ENCODE measurements at places on chromosomes 7 and 10.

GRCh38 chr7:92133133-92133736, 1.0 kb downstream of the CYP51A1 start:
- DNase-seq, result no peak

DNA sequence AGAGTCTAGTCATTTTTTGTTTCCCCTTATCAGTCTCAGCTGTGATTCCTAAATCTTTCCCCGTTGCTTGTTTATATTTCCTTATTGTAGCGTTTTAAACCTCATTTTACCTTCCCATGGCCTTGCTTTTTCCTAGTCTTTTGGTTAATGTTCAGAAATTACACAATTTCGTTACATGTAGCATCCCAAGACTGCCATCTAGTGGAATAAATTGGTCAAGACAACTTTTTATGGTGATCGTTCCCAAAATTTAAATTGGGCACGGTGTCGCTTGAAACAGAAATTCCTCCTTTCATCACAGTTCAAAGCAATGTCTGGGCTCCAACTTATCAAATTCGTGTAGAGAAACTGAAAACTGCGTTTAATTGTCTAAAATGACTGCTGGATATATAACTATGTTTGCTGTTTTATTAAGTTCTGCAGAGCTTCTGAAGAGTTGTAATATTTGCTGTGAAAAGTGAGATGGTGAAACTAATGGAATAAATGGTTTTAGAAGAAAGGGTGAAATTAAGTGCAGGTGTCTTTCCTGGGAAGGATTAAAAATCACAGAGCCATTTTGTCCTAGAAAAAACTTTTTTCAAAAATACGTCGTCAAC, 370.2 kb downstream of the PHF14 start:
- DNase-seq, result peak; percentile 37

DNA sequence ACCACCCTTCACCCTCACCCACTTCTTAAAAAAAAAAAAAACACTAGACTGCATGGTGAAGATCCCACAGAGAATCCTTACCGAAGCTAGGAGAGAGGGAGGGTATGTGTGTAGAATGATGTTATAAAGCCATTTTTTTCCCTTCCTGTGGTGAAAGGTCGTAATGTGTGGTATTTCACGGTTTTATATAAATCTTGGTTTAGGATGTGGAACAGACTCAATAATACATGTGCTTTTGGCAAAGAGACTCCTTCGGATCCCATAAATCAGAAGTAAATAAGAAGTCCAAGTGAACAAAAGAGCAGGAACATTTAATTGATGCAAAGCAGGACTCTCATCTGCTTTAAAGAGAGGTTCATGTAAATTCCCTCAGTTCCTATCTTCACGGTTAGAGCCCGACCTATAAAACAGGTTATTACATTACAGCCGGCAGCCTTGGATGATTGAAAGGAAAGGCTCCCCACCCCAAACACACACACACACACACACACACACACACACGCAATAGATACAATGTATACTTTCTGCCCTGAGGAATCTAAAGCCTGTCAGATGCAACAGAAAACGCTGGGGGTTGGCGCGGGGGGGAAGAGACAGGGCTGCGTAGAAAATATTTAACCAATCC, 8.8 kb downstream of the DLX5 start:
- DNase-seq, result no peak

DNA sequence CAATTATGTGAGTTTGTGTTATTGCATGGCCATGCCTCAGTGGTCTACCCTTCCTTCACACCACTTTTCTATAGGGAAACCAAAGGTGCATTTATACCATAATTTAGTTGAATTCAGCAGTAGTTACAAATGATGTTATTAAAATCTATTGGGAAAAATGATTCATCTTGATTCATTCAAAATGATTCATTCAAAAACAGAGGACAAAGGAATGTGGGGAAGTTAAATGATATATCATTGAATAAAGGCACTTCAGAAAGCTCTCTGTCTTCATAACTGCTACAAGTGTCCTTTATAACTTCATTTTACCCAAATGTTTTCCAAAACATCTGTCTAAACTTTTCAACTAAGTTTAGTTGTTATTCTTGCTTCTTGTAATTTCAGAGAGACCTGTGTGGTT, 722.9 kb downstream of the GRM8 start:
- peak; percentile 3 for DNase-seq

DNA sequence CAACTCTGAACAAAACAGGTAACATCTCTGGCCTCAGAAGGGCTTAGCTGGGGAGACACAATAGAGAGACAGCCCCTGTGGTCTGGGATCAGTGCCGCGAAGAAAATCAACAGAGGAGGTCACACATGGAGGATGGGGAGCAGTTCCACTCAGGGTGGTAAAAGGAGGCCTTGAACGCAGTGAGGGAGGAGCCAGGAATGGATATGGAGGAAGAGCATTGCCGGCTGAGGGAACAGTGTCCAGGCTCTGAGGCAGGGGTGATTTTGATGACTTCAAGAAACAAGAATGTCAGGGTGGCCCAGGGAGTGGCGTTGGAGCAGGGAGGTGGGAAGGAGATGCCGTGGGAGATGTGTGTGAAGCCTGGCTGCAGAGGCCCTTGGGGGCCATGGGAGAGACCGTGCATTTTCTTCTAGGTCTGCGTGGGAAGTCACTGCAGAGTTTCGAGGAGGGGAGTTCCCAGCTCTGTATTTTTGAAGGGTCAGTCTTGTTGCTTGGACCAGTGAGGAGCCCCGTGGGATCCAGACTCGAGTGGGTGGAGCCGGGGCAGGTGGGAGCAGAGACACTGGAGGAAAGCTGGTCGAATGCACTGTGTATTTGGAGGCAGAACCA, 35.7 kb upstream of the SH2D4B start:
- DNase-seq, result peak; percentile 73

- no peak for DNase-seq
Observed at GRCh38 chr7:47720141-47720906, 138.4 kb upstream of the TNS3 start.

GRCh38 chr7:65960351-65961074, 21.5 kb downstream of the GUSB start:
- DNase-seq, result no peak

DNA sequence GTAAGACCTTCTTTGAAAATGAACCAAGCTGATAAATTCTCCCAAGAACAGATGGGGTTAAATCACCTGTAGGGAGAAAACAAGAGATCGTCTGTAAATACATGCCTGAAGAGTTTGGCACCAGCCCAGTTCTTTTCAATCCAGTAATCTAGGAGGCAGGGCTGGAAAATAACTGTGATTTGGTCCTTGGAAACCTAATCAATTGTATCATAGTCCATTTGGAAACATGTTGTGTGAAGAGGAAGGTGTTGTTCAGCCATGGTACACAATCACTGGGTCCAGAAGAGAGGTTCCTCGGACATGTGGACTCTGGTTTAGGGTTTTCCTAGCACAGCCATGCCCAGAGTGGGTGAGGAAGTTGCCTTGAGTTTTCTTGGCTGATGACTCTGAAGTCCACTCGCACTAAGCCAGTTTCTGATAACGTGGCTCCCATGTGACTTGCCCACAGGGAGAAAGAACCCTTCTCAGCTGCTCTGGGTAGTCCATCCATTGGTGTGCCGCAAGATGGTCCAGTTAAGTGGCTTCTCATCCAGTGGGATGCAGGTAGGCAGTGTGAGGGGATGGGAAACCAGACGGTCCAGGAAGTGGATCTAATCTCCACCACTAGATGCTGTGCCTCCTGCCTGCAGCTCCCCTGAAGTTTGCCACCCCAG, 5.1 kb downstream of the BLNK start:
- DNase-seq, result no peak

- DNase-seq, result no peak
Observed at GRCh38 chr7:44402401-44403060, 77.1 kb upstream of the CAMK2B start.

- DNase-seq, result no peak
Observed at GRCh38 chr10:16905320-16905719, 88.1 kb upstream of the RSU1 start.

GRCh38 chr10:78976825-78977755, 91.7 kb upstream of the ZMIZ1 start:
- DNase-seq, result no peak

DNA sequence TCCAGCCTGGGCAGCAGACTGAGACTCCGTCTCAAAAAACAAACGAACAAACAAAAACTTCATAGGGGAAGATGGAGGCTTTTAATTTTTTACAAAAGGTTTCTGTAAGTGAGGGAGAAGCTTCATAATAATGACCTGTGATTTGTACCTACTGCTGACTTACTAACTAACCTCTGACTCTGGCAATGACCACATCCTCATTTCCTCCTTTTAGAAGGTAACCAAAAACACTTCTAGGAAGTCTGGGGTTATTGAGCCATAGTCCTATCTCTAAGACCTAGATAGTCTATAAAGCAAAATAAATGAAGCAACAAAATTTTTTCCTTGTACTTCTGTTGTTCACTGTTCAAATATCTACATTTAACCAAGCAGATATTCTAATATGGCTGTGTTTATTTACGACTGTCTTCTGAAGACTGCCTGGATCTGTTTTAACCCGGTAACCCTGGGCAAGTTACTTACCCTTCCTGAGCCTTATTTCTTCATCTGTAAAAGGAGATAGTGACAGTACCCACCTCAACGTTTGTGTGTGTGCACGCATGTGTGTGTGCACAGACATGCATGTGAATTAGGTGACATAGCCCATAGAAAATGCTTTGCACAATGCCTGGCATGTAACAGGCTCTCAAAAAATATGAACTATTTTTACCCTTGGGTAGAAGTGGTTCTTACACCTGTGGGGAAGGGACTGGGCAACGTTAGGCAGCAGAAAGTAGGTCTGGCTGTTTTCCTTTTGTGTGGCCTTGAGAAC, 30.8 kb upstream of the SMNDC1 start:
- peak; percentile 0 for DNase-seq

DNA sequence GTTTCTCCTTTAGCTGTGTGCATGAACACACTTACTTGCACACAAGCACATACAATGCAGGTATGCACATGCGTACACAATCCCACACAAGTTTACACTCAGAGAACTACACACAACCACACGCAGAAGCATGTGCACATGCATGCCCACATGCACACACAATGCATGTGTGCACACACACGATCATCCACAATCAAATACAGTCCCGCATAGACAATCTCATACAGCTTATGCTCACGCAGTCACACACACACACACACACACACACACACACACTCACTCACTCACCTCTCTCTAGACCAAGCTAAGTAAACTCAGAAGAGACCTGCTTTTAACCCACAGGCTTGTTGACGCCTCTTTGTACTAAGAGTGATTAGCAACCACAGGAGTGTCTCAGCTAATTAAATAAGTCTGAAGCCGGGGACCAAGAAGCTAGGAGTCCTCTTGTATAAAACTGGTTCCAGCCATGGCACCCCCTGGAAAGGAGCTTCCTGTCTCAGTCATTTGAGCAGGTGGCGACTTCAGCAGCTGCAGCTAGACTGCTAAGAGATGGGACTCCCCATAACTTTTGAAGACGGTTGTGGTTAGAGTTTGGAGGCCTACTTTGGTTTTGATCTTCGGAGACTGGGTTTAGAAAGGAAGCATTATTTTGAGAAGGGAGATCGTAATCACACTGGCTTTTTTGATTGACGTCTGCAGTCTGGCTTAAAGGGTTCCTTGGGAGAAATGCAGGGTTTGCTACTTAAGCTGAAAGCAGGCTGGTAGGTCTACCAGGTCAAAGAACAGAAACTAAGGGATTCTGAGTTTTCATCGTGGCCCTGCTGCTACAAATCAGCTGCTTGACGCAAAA, 82.3 kb upstream of the ADRB1 start:
- DNase-seq, result no peak

DNA sequence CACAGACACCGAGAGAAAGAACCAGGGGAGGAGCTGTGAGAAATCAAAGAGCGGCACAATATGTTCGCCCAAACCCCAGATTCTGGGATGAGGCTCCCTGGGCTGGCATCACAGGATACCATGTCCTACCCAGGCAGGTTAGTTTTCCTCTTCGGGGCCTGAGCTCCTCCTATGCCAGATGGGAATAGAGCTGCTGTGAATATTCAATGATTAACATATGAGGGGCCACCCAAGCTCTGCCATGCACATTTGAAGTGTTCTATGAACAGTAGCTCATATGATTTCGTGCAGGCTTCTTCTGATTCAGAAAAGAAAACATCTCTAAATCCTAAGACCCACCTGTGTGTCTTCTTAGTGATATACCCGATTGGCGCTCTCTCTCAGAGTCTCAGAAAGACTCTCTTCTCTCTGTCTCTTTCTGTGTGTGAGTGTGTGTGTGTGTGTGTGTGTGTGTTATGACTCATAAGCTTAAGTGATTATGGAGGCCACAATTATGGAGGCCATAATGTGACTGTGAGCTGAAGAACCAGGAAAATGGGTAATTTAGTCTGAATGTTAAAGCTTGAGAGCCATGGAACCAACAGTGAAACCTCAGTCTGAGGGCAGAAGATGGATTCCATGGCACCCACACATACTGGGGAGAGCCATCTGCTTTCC, 220.5 kb downstream of the KLF6 start:
- no peak for DNase-seq

GRCh38 chr7:93062599-93062998, 55.2 kb downstream of the SAMD9 start:
- DNase-seq, result no peak

DNA sequence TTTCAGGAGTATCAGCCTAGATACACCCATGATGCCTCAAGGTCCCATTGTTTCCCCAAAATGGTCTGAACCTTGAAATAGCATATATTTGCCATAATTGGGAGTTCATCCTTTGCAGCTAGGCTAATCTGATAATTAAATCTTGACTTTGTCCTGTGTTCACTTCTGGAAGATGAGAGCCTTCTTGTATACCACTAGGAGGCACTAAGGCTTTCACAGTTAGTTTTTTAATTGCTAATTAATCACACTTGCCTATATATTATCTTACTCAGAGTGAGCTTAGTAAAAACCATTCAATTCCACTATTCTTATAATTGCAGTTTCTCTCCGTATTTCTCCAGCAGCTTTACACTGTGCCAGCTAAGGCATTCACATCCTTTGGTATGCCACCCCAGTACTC, 48.7 kb upstream of the MAGI2 start:
- DNase-seq, result no peak

- no peak for DNase-seq
Observed at GRCh38 chr10:69959911-69960310, 92.7 kb upstream of the MACROH2A2 start.

- DNase-seq, result no peak
Observed at GRCh38 chr10:97138846-97139245, 46.9 kb downstream of the SLIT1 start.

- no peak for DNase-seq
Observed at GRCh38 chr7:11319491-11320274, 346.0 kb downstream of the PHF14 start.

DNA sequence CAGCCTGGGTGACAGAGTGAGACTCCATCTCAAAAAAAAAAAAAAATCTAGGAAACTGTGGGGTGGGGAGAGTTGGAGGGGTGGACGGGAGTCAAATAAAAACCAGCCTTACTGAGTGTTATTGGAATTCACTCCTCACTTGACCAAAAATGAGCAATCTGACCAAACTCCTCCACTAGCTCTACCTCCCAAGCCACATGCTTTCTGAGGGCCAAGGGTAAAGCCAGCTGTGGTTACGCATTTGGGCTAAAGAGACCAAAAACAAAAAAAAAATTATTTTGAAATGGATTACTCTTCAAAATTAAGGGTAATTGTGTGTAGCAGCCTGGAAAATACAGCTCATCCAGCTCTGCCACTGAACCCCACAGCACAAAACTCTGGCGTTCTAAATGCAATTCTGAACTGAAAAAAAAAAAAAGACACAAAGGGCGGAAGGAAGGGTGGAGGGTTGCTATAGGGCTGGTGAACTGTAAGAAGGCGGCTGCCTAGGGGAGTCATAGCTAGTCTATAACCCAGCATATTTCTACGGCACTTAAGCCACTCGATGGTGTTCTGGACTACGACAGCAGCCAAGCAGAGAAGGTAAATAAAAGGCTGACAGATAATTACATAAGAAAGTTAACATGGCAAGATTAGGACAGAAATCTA, 7.8 kb downstream of the ELMO1 start:
- no peak for DNase-seq

- no peak for DNase-seq
Observed at GRCh38 chr10:75437693-75438092, 6.3 kb downstream of the LRMDA start.
